ENCODE measurements at places on chromosomes 11 and 22. TPM values are rescaled to one million over a fixed set of nuclear protein-coding genes. Genes with fewer than 3 reads are reported as not detected.

DNA sequence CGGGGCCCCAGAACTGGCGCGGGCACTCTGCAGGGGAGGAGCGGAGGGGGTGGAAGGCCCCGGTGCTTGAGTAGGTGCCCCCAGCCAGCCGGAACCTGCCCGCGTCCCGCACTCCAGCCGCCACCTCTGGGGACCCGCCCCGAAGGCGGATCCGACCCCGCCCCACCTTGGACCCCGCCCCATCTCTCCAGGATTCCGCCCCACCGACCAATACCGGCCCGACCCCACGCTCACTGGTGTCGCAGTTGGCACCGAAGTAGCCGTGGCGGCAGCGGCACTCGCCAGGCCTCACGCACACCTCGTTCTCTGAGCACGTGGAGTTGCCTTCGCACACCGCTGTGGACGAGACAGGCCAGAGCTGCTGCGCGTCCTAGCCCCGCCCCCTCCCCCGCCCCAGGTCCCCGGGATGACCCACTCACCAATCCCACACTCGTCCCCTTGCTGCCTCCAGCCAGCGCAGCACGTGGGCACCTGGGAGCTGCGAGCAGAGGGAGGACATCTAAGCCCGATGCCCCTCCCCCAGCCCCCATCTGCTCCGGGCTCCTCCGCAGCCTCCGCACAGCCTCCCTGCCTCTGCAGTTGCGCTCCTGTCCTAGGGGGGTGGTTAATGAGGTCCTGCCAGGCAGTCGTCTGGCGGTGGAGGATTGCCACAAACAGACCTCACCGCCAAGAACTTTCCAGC is 6.0 kb downstream of the SCARF2 start:
- DNase-seq, result no peak

GRCh38 chr22:47534804-47535410 is 772.5 kb downstream of the TBC1D22A start:
- no peak for DNase-seq

- DNase-seq, result no peak
These were observed 3.2 kb downstream of the CENPM start for GRCh38 chr22:41943661-41944209.

- DNase-seq, result no peak
These were observed 105.4 kb downstream of the PDE2A start for GRCh38 chr11:72568861-72569260.

- DNase-seq, result peak; percentile 44
These were observed 1.4 kb downstream of the ARHGAP20 start for GRCh38 chr11:110710628-110711381.

- no peak for DNase-seq
These were observed 96.6 kb upstream of the POU2AF2 start for GRCh38 chr11:111148953-111149352.

DNA sequence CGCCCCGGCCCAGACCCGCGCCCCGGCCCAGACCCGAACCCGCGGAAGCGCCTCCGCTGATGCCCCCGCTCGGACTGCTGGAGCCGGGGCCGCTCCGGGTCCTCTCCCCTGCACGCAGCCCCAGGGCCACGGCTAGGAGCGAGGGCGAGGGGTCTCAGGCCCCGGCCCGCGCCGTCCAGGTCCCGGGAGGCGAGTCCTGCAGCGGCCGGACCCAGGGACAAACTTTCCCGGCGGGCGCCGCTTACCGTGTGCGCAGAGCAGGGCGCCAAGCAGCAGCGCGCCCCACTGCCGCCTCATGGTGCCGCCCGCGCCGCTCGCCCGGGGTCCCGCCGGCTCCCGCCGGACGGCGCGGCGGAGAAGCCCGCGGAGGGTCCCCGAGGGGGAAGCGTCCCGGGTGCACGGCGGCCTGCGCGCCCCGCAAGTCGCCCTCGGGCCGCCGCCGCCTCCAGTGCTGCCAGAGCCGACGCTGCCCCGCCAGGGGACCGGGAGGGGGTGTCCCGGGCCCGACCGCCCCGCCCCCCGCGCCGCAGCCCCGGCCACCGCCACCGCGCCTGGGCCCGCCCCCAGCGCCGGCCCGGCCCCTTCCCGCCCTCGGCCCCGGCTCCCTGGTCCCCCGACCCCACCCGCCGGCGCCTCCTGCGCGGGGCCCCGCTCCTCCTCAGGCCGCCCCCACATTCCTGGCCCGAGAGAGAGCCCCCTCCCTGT is at the start of gene LRP4:
TSS of gene LRP4 (minus strand) at position 468 of the 705 bp plus-strand sequence. CDS start at position 297, 171 bp downstream.
- no peak for DNase-seq

- DNase-seq, result no peak
These were observed 148.3 kb downstream of the CEP164 start for GRCh38 chr11:117475716-117476530.

DNA sequence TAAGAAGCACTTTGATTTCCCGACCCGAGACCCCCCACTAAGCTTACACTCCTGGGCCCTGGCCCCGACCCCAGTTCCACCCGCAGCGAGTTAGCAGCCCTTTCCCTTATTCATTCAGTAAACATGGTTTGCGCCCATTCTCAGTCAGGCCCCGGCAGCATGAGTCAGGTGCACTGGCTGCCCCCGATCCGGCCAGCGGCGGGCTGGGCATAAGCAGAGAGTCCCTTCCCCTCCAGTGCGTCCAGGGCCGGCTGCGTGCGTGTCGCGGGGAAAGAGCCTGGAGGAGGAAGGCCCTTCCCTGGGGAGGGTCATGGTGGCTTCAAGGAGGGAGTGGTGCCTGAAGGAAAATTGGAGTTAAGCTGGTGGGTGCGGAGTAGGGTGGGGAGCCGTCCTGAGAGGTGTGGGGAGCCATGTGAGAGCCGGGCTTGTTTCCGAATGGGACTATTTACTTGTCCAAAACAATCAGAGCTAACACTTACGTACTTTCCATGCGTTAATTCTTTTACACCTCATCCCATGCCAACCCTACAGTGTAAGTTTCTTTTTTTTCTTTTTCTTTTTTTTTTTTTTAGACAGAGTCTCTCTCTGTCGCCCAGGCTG is 657 bp downstream of the IGHMBP2 start:
- no peak for DNase-seq

DNA sequence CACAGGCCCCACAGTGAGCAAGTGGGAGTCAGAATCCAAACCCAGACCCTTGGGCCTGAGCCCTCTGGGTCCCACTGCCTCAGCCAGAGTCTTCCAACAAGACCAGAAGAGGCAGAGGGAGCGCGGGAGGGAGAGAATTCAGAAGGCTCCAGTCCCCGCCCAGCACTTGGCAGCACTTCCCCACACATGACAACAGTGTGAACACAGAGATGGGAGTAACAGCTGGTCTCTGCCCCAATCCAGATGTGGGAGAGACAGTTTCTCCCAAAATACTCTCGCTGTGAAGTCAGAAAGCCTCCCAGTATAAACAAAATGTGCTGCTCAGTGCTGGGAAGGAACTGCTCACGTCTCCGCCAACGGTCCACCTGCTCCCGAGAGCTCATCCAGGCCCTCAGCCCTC is 219.9 kb downstream of the MN1 start:
- DNase-seq, result no peak

DNA sequence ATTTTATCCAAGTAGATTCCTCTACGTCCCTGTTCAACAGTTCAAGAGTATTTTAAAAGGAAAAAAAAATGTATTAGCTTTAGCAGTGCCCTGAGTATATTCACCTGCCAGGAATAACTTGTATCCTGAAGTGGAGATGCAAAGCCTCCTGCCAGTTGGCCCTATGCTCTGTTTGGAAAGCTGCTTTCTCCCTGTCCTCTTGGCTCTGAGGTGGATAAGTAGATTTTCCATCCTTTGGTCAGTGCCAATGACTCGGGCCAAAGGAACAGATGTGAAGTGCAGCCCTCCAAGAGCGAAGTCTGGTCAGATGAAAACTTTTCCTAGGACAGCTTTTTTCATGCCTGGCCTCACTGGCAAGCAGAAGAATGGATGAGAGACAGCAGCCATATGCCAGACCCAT is 839.9 kb upstream of the TENM4 start:
- no peak for DNase-seq

DNA sequence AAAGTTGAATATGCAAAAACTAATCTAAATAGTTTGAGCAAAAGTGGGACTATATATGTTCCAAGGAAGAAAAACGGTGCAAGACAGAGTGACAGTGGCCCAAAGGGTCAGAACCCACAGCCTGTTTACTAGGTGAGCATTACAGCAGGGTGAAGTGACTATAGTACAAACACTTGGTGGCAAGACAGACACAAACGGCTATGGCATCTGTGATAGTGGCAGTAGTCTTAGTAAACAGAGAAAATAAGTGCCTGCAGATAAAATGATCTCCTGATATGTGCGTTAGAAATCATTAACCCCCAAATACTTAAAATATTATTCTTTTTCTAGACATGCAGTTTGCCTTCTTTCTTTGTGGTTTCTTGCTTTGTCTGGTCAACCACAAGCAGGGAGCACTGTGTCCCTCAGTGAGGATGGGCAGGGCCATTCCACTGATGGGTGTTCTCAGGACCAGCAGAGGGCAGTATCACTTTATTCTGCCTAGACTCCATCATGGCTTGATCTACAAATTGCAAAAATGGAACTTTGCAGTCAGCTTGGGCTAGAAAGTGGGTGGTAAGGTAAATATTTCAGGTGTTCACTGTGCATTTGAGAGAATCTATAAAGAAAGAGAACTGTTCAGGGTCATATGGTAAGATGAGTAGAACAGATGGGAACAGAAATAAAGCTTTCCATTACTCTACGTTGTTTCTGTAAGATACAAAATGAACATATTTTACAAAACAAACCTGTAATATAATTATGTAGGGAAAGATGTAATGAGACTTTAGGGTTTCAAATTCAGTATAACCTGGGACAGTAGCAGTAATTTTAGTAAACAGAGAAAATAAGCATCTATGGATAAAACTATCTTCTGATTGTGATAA is 198.2 kb downstream of the SWAP70 start:
- DNase-seq, result no peak

- DNase-seq, result no peak
These were observed 3.8 kb upstream of the SCGB1D1 start for GRCh38 chr11:62186195-62186594.

GRCh38 chr11:65591939-65592857 is 3.4 kb downstream of the KCNK7 start:
- DNase-seq, result no peak

- no peak for DNase-seq
These were observed 142.1 kb downstream of the TRPC6 start for GRCh38 chr11:101441747-101442146.

- DNase-seq, result no peak
These were observed 286.2 kb upstream of the NARS2 start for GRCh38 chr11:78860720-78861422.

DNA sequence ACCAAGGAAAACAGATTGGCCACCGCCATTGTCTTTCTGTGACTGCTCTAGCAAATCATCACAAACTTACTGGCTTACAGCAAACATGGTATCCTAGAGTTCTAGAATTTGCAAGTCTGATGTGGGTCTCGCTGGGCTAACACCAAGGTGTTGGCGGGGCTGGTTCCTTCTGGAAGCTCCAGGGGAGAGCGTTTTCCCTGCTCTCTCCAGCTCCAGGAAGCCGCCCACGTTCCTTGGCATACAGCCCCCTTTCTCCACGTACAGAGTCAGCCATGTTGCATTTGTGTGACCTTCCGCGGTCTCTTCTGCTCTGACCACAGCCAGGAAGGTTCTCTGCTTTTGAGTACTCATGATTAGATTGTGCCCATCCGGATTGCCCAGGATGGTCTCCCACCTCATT is 27.5 kb downstream of the TBC1D22A start:
- no peak for DNase-seq

DNA sequence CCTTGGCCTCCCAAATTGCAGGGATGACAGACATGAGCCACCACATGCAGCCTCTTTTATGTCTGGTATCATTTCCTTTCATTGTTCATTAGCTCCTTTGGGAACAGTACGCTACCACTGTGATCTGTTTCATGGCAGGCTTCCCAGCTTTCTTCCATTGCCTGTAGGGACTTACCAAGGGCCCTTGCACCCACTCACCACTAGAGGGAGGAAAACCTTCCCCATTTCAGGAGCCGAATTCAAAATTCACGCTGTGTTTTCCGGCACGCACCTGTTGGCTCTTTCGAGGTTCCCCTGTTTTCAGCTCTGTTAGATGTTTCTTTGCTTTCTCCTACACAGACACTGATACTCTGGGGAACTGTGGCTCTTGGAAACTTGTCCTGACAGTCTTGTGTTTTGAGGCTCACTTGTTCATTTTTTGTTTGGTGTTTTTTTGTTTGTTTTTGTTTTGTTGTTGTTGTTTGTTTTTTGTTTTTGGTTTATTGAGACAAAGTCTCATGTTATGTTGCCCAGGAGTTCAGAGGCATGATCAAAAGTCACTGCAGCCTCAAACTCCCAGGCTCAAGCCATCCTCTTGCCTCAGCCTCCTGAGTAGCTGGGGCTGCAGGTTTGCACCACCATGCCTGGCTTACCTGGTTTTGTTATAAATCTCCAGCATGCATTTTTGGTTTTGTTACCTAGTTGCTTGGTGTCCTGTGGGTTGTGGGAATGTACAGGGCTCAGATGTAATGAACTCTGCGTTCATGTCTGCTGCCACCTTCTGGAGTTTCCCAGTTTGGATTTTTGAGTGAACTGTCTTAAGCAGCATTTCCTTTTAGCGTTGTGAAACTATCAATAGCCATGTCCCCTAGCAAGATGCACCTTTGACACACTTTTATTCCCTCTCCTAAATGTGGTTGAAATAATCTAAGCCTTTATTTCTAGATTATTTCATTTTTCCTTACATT is 2.3 kb downstream of the KRTAP5-11 start:
- no peak for DNase-seq

- DNase-seq, result no peak
These were observed 20.9 kb downstream of the ST14 start for GRCh38 chr11:130180491-130180890.

- DNase-seq, result no peak
These were observed 8.8 kb downstream of the SERPIND1 start for GRCh38 chr22:20782596-20783299.

DNA sequence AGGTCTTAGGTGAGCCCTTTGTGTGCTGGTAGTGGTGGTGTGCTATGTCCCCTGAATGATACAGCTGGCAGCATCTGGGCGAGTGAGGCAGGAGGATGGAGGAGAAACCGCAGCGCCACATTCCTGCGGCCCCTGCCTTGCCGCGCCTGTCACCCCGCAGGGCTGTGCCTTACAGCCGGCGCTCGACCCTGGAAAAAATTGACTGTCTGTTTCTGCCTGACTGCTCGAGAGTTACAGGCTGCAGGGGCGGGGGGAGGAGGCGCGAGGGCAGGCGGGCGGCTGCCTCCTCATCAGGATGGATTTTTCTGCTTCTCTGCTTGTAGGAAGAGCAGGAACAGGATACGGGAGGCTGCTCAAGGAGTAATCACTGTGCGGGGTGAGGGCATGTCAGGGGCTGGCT is 443.4 kb downstream of the MIAT start:
- peak; percentile 35 for DNase-seq

SERHL2 gene
- 5.3 TPM for polyA plus RNA-seq

ANO9 gene
- 12.7 TPM for polyA plus RNA-seq

MRGPRE gene
- not detected for polyA plus RNA-seq

TKFC gene
- polyA plus RNA-seq, result 63.8 TPM

GPR83 gene
- 0.58 TPM for polyA plus RNA-seq

CRYBB3 gene
- polyA plus RNA-seq, result 0.32 TPM

ALG9 gene
- polyA plus RNA-seq, result 46.0 TPM

PLEKHB1 gene
- polyA plus RNA-seq, result 17.8 TPM

POTEH gene
- polyA plus RNA-seq, result not detected

Measured in right renal pelvis (tissue), 4 donors.